ENCODE measurements at places on chromosomes 13 and 19. TPM values are rescaled to one million over a fixed set of nuclear protein-coding genes. Genes with fewer than 3 reads are reported as not detected.

ERICH4 gene
- not detected for polyA plus RNA-seq

LRRC63 gene
- polyA plus RNA-seq: not detected

GRCh38 chr19:17790059-17790780, 4.7 kb upstream of the B3GNT3 start:
- peak overlapping the region; percentile 20 for H3K27ac ChIP-seq
- peaks cover 14% of the 10 kb centered on the region for H3K36me3 ChIP-seq
- no peak for DNase-seq
- H3K27me3 ChIP-seq: peaks cover 16% of the 10 kb centered on the region
- peaks cover 43% of the 10 kb centered on the region for H3K4me1 ChIP-seq

DNA sequence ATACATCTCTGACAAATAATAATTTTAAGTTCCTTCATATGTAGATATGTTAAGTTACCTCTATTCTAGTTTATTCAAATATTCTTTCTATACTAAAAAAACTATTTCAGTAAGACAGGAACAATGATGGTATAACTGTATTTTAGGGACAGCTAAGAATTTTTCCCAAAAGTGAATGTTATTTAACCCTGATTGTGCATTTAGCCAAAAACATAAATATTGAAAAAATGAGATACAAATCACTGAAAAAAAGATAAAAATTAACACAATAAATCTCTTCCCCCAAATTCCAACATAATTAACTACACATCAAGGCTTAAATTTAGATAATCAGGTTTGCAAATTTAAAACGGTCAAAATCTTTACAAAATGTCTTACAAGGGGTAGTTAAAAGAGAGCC, 58.1 kb downstream of the KCNRG start:
- H3K4me1 ChIP-seq: peaks cover 24% of the 10 kb centered on the region
- no peak overlapping the region for H3K27ac ChIP-seq
- peaks cover 7% of the 10 kb centered on the region for H3K36me3 ChIP-seq
- no peaks in the 10 kb centered on the region for H3K27me3 ChIP-seq

DNA sequence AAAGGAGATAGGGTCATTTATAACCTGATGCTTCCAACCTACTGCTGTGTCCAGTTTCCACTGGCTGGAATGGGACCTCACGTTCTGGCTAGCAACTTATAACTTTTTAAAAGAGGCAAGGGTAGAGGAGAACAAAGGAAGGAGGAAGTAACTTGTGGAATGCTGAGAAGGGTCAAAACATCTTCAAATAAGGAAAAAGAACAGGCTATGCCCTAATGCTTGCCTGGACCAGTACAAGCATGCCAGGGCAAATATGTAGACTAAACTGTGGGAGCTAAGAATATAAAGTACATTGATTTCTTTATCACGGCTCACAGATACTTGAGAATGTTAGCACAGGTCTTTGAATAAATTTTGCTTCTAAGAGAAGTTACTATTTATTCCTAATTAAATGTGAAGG, 1.5 kb upstream of the ZNF561 start:
- peaks cover 33% of the 10 kb centered on the region for H3K4me1 ChIP-seq
- H3K27me3 ChIP-seq: no peaks in the 10 kb centered on the region
- H3K4me3 ChIP-seq: peak overlapping the region; percentile 81
- DNase-seq: no peak
- H3K27ac ChIP-seq: no peak overlapping the region
- H3K36me3 ChIP-seq: peaks cover 12% of the 10 kb centered on the region

Data from naive B cell (primary cell).